Jurkat, Clone E6-1 (cell line): ENCODE measurements at places on chromosomes 5 and 9.

- peak; percentile 28 for DNase-seq
Measured at GRCh38 chr9:101601904-101602765, 7.4 kb upstream of the PPP3R2 start.

GRCh38 chr5:155104441-155104840 lies 90.9 kb downstream of the KIF4B start:
- no peak for DNase-seq

GRCh38 chr5:68738236-68738635 lies 355.6 kb upstream of the SLC30A5 start:
- no peak for DNase-seq

DNA sequence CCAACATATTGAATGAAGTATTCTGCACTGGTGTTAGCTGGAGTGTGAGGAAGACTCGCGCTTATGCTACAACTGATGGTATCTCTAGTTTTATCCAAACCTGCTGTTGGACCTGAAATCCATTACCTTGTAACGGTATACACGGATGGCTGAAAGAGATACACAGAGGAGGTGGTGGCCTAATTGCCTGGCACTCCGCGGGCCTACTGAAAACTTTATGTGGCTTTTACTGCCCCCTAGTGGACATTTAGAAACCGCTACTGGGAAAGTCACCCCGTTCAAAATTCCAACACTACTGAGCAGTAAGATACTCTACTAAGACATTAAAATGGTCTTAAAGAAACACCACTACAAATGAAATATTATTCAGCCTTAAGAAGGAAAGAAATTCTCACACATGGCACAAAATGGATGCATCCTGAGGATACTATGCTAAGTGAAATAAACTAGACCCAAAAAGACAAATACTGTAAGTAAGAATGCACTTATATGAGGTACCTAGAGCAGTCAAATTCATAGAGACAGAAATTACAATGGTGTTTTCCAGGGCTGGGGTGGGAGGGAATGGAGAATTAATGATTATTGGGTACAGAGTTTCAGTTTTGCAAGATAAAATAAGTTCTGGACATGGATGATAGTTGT lies 100.4 kb downstream of the TTLL11 start:
- peak; percentile 73 for DNase-seq

DNA sequence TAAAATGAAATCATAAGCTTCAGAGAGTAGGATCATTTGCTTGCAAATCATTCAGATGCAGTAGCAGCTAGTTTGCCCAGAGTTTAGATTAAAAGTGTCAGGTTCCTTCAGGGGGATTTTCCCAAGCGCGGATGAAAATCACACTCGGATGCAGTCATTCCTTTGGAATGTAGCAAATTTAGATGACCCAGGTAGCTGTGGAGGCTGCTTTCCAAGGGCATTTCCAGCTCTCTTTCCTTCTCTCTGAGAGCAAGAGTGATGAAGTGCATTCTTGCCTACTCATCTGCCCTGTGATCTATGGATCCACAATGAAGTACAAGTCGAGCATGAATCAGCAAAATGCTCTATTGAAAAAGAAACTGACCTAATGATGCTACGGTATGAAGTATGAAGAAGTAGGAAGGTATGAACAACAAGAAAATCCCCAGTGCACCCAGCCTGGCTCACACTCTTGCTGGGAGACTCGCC lies 200.2 kb downstream of the PLK2 start:
- no peak for DNase-seq

DNA sequence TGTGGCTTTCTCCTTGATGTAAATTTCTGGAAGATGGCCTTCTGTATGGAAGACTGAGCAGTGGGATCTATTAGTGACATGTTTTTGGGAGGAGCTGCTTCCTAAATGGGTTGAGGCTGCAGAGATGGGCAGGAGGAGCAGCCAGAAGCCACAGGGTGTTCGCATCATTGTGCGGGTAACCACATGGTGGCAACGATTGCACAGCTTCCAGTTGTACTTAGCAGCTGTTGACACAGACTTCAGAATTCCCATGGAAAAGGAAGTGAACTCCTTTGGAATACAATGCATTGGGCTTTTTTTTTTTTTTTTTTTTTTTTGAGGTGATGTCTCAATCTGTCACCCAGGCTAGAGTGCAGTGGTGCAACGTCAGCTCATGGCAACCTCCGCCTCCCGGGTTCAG lies 297.3 kb downstream of the NR3C1 start:
- DNase-seq, result no peak
